ENCODE measurements at places on chromosomes 6 and 20.

GRCh38 chr6:93684339-93684738 lies 265.0 kb upstream of the EPHA7 start:
- DNase-seq = no peak

DNA sequence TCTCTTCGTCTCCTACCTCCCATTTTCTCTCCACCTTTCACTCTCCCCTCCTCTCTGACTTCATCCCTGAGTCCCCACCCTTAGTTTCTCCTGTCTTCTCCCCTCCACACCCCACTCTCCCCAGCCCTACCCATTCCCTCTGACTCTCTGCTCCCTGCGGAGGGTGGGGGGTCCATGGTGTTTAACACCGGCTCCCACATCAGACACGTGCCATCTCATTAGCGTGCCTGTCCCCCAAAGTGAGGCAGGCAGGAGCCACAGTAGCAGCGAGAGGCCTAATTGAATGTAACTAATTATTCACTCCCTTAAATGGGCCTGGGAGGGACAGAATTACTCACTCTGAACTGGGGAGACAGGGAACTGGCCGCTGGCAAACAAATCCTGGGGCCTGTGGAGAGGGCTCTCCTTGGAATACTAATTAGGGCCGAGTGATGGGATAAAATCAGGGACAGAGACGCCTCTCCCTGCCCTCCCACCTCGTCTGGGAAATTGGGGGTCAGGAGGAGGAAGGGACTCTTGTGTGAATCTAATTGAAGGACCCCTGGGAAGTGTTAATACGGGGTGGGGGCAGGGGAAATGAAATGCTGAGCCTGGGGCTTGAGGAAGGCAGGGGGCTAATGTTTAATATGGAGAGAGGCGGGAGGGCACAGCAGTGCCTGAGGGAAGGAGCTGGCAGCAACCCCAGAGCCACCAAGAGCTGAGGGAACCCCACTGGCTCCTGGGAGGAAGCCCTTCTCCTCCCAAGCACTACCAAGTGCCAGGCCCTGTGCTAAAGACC lies 17.9 kb downstream of the CD40 start:
- DNase-seq = no peak

- DNase-seq = no peak
Measured at GRCh38 chr20:32681175-32682084, 7.7 kb upstream of the C20orf203 start.

GRCh38 chr6:137823826-137824555 lies 43.1 kb upstream of the TNFAIP3 start:
- no peak for DNase-seq

DNA sequence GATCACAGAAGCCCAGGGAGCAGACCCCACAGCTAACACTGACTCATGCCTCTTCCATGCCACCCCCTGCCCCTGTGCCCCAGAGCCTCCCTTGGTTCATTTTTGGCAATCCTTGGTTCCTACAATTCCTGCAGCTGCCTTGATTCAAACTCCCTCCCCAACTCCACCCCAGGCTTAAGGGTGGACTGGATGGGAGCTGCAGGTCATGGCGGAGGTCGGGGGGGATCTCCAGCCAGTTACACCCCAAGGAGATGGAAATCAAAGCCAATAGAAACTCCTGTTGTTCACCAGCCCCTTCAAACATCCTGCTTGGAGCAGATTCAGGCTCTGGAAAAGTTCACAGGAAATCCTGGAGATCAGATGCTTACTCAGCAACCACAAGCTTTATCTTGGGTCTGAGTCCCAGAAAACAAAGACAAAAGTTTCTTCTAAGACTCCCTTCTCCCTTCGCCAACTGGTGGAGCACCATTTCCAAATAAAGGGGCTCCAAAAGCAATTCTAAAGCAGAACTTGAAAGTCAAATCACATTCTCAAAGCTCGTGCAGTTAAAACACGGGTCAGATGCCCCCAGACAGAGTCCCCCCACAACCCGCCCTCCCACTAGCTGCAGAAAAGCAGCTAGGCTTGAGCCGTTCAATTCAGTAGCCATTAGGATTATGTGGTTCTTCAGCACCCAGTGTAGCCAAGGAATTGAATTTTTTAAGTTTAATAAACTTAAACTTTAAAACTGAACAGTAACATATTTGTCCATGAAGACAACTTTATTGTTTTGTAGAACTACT lies 149.5 kb downstream of the ANKRD60 start:
- no peak for DNase-seq

DNA sequence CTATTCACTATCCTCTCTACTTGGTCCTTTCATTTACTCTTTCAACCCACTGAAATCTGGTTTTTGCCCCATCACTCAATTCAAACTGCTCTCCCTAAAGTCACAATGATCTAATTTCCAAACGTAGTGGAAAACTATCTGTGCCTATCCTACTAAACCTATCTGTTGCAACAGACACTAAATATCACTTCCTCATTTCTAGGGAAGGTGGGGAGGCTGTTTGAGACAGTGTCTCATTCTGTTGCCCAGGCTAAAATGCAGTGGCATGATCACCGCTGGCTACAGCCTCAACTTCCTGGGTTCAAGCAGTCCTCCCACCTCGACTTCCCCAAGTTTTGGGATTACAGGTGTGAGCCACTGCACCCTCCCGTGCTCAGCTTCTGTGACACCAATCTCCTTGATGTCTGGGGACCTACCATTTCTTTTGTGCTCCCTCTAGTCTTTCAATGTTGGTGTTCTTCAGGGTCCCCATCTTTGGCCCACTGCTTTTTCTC lies 8.8 kb downstream of the RANBP9 start:
- no peak for DNase-seq

GRCh38 chr6:108337721-108338120 lies 42.9 kb downstream of the AFG1L start:
- DNase-seq = no peak

DNA sequence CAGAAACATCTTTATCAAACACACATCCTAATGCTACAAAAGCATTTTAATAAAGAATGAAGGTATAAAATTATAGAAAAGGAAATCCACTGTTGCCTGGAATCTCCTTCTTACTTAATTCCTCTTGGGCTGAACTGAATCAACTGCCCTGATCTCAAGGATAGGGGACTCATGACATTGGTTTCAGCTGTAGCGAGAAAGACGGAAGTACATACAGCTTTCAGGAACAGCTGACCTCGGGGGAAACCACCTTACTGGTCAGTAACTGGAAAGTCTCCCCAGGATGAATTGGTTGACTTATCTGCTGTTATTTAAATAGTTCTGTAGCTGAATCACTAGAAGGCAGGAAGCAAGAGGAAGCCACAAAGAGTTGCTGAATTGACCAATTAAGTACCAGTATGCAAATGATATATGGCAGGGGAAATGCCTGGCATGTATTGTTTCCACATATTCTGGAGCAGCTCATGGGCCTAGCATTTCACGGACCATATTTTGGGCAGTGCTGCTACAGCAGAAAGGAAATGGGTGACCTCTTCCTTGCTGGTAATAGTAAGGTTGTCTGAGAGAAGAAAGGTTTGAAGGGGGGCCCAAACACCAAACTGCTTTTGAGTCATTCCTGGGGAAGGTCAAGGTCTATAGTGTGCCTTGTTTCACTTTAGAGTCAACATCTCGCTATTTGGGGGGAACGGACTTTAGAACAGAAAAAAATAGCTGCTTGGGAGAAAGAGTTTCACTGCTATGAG lies 43.7 kb upstream of the MAP7 start:
- DNase-seq = peak; percentile 85
